ENCODE measurements at places on chromosomes 6 and 20.

GRCh38 chr20:25353747-25354705 lies 36.6 kb downstream of the ABHD12 start:
- DNase-seq, result no peak

GRCh38 chr6:142207265-142207877 lies 60.3 kb downstream of the VTA1 start:
- peak; percentile 60 for DNase-seq

DNA sequence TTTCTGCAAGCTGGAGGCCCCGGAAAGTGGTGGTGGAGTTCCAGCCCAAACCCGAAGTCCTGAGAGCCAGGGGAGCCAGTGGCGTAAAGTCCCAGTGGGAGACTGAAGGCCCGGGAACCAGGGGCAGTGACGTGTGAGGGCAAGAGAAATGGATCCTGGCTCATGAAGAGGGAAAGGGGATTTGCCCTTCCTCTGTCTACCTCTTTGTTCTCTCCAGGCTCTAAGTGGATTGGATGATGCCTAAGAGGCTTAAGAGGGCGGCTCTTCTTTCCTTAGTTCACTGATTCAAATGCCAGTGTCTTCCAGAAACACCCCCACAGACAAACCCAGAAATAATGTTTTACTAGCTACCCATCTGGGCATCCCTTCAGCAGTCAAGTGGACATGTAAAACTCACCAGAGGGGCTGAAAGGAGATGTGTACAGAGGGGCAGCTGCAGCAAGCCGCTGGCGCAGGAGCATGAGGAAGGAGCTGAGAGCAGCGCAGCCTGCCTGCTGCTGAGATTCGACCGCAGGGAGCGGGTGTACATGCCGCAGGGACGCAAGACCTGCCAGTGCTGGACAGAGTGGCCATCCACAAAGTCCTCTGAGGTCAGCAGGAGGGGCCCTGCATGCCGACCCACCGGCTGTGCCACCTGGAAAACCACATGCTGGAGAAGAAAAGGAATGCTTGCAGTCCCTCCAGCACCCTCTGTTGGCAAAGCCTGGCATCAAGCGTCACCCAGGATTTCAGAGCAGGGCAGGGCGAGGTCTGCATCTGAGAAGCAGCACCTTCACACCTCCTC lies 29.5 kb downstream of the CDYL start:
- peak; percentile 19 for DNase-seq

GRCh38 chr20:39813190-39813829 lies 851.2 kb downstream of the DHX35 start:
- DNase-seq, result no peak

- DNase-seq, result no peak
These were observed 23.9 kb upstream of the ASF1A start for GRCh38 chr6:118869894-118870589.

DNA sequence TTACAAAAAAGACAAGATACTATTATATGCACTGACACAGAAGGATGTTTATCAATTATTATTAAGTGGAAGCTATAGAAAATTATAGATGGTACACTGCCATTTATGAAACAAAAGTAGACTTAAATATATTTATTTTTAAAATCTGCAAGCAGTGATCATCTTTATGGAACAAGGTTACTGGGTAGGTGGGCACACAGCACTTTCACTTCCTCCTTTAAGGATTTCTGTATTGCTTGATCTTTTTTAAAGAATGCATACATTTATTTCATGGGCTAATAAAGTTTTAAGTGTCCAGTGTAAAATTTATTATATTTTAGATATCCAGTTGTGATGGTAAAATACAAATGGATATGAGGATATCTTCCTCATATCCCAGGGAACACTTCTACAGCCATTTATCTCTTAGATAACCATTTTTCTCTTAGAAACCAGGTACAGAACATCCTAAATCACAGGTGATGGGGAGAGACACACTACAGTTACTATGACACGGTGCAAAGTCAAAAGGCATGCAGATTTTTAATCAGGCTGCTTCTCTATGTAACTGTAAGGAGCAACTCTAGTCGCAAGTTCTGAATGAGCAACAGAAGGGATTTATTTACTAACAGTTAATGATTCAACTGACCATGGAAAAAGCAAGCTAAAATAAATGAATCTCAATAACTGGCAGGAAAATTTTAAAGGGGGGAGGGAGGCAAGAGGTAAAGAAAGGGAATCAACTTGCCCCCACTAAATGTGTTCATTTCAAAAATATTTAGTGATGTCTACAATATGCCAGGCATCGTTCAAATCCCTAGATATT lies 2.2 kb downstream of the FBXL4 start:
- no peak for DNase-seq
